ENCODE measurements at places on chromosomes 6 and 20.
A peak's percentile ranks its signal among the peaks of the same experiment; 100 is the strongest.

DNA sequence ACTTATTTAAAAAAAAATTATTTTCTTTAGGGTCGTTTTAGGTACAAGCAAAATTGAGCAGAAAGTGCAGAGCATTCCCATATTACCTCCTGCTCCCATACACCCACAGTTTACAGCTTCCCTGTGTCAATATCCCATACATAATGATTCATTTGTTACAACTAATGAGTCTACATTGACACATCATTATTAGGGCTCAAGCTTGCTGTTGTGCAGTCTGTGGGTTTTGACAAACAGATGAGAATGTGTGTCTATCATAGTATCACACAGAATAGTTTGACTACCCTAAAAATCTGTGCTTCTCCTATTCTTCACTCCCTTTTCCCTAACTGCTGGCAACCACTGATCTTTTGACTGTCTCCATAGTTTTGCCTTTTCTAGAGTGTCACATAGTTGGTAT, 9.4 kb downstream of the PSMF1 start:
- no peak for DNase-seq

GRCh38 chr6:157659536-157660271, 163.3 kb upstream of the SNX9 start:
- peak; percentile 44 for DNase-seq

DNA sequence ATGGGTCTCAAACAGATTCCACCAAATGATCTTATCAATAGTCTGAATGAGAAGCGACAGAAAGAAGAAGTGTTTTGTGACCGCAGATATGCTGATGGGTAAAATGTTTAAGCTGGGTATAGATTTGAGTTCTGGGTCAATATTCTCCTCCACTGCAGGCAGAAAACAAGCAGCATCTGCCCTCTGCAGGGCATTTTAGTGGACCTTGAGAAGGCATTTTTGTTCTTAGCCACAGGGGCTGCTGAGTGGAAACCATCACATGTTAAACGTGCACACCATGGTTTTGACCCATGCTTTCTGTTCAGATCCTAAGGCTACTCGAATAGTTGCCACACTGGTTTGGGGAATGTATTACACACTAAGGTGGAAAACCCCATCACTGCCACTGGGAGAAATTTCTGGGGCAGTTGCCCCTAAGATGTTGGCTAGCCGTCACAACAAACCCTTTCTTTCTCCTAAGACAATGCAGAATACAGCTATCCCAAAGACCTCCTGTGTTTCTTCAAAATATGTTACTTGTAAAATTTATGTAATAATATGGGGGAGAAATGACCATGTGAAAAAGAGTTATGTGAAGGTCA, 5.5 kb downstream of the POU3F2 start:
- DNase-seq, result peak; percentile 42

GRCh38 chr6:147509891-147510290, 1.4 kb downstream of the SAMD5 start:
- no peak for DNase-seq

- peak; percentile 13 for DNase-seq
Measured at GRCh38 chr20:8798505-8798904, 270.4 kb upstream of the PLCB4 start.

DNA sequence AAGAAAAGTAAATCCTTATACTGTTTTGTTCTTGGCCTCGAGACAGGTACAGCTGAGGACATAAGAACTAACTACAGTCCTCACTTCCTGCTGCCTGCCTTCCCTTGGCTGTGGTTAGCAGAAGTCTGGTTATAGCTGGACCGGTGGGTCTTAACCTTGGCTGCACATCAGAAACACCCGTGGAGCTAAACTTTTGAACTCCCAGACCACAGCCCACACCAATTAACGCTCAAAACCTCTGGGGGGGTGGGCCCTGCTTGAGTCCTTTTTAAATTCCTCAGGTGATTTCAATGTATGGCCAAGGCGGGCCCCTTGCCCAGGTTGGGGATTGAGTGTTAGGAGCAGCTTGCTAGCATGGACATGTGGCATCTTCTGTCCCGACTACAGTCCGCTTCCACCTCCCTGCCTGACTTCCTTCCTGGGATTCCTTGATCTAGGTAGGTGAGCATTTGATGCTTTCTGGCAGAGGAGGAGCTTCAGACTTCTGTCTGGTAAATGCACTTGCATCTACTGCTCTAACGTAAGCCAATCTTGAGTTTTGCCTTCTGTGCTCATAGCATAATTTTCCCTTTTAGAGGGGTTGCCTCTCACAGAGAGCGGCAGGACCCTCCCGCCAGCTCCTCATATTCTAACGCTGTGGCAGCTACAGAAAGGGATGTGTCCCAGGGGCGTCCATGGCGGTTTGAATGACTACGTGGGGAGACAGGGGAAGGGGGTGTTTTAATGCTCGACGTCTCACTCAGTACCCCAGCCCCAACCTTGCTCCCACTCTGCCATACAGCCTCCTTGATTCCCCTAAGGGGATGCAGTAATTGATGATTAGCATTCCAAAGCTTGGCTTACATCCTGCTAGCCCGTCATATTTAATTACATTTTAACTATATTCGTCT, 390.1 kb downstream of the ZFAND3 start:
- peak; percentile 18 for DNase-seq

GRCh38 chr6:98838032-98838431, 3.7 kb downstream of the POU3F2 start:
- no peak for DNase-seq

DNA sequence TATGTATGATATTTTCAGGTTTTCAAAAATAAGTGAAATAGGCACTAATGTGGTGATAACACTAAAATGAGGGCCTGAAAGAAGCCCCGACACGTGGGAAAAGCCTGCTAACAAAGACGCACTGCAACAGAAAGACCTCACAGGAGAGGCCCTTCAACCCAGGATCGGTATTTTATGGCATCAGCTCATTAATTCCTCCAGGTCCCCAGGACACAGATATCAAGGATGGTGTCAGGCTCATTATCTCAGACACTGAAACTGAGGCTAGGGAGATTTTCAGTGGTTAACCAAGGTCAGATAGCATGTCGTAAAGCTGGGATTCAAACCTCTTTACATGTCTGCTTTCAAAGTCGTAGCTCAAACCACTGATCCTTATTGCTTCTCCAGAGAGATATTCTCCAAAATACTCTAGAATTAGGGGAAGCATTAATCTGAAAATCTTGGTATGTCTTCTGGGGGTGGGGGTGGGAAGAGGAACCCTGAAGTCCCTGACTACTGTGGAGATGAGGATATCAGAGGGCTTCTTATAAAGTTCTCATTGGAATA, 64.1 kb downstream of the PPP1R3G start:
- no peak for DNase-seq

DNA sequence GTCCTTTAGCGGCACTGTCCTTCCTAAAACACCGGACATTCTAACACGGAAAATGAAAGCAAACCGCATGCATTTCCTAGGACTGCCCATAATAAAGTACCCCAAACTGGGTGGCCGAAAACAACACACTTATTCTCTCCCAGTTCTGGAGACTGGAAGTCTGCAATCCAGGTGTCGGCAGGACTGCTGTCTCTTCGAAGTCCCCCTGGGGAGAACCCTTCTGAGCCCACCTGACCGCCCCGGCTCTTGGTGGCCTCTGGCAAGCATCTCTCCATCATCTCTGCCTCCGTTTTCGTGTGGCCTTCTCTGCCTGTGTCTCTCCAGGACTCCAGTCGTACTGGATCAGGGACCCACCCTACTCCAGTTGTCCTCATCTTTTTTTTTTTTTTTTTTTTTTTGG, 55.4 kb downstream of the SYNJ2 start:
- no peak for DNase-seq

- DNase-seq, result no peak
Measured at GRCh38 chr6:42210551-42210950, 7.1 kb downstream of the MRPS10 start.

- no peak for DNase-seq
Measured at GRCh38 chr6:119210596-119210995, 132.1 kb upstream of the FAM184A start.

DNA sequence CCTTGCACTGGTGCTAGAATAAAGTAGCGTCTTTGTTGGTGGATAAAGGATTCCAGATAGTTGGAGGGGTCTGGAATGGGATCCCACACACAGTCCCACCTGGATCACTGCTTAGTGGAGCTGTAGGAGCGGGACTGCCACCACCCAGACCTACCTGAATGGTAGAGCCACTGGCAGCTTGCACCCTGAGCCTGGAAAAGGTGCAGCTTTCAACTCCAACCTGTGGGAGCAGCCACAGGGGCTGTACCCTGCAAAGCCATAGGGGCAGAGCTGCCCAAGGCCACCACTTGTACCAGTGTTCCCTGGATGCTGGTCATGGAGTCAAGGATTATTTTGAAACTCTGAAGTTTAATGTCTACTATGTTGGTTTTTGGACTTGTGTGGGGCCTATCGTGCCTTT, 26.9 kb downstream of the VTA1 start:
- DNase-seq, result no peak

DNA sequence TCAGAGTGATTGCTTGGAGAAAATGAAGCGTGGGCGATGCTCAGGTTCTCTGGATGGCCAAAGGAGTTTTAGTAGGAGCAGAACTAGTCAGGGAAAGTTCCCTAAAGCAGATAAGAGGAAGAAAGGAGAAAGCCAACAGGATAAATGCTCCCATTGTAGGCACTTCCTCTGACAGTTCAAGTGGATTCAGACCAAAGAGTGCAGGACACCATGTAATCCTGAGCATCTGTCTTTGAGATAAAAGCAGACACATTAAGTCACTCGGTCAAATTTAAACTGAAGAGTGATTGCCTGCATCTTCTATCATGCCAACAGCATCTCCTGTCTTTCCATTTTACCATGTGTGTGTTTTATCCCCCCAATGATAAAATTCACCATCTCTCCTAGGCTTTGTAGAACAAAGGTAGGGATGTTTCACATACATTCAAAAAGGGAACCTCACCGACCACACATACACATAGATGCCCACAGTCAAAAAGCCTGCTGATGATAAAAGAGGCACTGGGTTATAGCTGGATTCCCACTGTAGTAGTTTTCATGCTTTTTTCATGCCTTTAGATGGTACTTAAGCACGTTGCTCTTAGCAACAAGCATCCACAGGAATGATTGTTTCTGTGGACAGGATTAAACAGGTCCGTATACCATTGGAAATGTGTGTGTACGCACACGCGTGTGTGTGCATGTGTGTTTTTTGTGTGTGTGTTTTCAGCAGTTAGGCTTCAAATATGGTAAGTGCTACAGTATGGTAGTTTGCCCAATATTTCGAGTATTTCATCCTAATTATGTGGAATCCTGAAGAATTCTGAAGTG, 7.0 kb downstream of the GRIK2 start:
- no peak for DNase-seq

Measured in hematopoietic multipotent progenitor cell treated with erythropoietin and hydrocortisone succinate and interleukin-3 and kit ligand, for 4 days (in vitro differentiated cells).